Mammary epithelial cell (primary cell): ENCODE measurements at places on chromosomes 3 and 15.
A peak's percentile ranks its signal among the peaks of the same experiment; 100 is the strongest.

DNA sequence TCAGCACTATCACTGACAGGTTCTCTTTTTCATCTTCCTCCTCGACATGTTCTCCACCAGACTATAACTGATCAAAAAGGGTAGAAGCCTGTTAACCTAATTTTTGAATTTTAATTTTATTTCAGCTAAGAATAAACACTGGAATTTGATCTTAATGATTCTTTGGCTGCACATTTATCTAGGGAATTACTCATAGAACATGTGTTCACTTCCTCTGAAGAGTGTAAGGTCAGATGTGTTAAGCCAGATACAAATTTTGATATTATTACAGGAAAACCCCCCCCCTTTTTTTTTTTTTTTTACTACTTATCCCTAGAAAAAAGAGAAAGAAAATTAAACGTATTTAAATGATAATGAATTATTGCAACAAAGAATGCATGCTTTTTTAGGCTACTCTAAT lies 15.0 kb downstream of the DCBLD2 start:
- no peak for DNase-seq

DNA sequence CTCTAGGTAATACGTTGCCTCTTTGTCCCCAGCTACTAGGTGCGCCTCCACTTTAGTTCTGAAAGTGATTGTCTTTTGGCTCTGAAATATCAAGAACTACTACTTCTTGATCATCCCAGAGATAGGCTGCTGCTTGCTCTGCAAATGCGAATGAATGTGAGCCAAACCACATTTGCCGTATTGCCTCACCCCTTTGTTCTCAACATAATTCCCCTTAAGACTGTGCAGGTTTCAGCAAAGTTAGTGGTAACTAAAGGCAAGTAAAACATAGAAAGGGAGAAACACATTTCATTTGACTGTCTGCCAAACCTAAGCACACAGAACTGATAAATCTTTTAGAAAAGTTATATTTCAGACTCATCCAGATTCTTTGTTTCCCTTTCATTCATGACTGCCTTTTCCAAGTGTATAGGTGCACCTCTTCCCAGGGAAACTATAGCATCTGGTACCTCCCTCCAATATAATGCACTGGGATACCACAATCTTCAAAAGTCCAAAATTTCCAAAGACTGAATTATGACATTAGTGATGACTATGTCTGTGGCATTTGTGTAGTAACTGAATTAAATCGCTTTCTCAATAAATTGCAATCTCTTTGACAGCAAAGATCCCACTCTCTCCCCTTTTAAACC lies 720.6 kb upstream of the CBLB start:
- DNase-seq: peak; percentile 95

DNA sequence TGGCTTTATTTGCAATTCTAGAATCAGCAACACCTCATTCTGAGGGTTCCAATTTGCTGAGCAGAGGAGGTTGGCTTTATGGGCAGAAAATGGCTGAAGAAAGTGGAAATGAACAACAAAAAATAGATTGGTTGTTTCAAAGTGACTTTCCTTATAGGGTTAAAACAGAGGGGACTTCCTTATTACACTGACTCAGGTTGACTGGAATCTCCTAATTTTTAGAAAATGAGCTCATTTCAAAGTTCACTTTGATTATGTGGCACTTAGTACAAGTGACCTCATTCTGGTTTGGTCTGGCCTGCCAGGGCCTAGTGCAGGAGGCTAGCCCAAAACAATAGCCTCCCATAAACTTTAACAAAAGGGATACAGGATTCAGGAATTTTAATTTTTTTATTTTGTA lies 41.4 kb downstream of the NFKBIZ start:
- DNase-seq: peak; percentile 54

DNA sequence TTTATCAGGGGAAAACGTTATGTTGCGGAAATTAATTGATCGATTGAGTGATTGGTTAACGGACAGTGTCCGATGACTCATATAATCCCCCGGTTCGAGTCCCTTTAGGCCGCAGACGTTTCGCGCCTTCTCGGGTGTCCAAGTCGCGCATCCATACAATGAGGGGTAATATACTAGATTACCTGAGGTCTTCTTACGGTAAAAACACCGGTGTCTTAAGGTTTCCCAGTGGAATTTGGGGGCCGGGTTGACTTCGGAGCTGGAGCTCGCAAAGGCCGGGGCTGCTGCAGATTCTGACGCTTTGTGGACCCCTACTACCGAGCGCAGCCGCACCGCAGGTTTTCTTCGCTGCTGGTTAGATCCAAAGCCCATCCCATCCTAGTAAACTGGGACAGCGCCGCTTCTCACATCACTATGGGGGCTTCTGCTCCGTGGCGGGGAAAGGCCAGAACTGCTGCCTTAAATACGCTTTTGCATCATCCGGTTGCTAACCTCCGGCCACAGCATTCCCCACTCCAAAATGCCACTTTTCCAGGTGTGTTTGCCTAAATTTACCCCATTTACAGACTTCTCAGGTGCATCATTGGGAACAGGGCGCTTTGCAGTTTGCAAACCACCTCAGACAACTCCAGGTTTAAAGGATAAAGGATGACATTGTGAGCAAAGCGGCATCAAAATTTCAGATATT lies 858 bp upstream of the SACM1L start:
- DNase-seq: no peak

GRCh38 chr15:48855501-48856440 lies 22.2 kb upstream of the EID1 start:
- no peak for DNase-seq

GRCh38 chr3:108673988-108674661 lies 83.1 kb downstream of the RETNLB start:
- peak; percentile 3 for DNase-seq
